ENCODE measurements at places on chromosomes 13 and 19.

- no peak for ATAC-seq
Measured at GRCh38 chr19:39183104-39183503, 13.7 kb upstream of the NCCRP1 start.

- peak; percentile 94 for ATAC-seq
Measured at GRCh38 chr19:41426952-41427646, at the start of gene B3GNT8. Gene B3GNT8 (minus strand): TSS chr19:41427374. CDS start chr19:41426778, 596 bp downstream.

DNA sequence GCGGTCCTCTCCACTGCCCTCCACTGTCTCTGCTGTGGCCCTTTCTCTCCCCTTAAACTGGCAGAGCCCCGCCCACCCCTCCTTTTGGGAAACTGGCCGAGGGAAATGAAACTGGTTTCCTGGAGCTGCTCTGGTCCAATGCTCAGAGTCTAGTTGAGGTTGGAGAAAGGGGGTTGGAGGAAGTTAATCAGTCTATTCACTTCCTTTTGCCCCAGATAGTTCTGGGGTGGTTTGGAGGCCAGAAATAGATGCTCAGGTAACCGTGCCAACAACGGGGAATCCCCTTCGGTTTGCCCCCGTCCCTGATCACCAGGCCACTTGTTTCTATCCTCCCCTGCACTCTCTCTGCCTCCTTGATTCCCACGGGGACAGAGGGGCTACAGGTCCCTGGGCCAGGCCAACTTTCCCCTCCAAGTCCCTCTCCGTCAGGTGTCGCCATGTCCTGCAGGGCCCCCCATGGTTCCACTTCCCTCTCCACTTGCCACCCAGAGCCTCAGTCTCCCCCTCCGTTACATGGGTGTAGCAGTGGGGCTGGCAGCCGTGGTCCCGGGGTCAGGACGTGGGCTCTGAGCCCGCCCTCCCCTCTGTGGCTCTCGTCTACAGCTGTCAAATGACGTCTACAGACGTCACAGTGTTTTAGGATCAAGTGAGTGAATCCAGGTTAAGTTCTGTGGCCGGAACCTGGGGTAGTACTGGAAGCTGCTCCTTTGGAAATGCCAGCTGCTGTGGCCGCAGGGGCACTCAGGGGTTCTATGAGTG lies at the start of gene IL4I1:
Gene IL4I1, minus strand, starts transcription at position 25 of the 759 bp plus-strand sequence. CDS start 727 bp downstream, outside the sequence.
- ATAC-seq, result peak; percentile 24

- peak; percentile 80 for ATAC-seq
Measured at GRCh38 chr13:67224148-67224846, 5.8 kb downstream of the PCDH9 start.

DNA sequence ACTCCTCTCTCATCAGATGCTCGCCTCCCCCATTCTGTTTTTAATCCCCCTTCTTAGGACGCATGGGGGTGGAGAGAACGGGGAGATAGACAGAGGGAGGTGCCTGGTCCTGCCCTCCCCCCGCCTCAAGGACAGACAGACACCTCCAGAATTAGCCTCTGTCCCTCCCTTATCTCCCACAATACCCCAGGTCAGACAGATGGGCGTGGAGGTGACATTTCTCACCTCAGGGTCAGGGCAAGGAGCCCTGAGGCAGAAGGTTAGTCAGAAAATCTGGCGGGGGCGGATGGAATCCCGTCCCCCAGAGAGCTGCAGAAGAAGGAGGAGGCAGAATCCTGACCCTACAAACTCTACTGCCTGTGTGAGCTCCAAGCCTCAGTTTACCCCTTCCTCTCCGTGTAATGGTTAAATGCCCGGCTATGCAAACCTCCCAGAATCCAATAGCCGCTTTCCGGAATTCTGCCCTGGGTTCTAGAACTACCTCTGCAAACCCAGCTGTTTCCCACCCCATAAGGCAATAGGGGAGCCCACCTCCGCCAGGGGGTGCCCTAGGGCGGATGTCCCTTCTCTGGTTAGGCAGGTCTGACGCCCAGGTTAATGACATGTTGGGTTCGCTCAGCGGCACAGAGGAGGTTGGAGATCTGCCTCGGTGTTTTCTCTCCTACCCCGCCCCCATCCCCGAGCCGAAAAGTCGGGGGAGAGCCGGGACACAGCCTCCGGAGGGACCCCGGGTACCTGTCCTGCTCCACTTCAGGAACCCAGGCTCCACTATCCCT lies 900 bp downstream of the PPP1R13L start:
- no peak for ATAC-seq

GRCh38 chr13:59531571-59532091 lies 632.1 kb downstream of the DIAPH3 start:
- peak; percentile 77 for ATAC-seq

- ATAC-seq, result no peak
Measured at GRCh38 chr13:22276616-22277015, 605.7 kb downstream of the FGF9 start.

DNA sequence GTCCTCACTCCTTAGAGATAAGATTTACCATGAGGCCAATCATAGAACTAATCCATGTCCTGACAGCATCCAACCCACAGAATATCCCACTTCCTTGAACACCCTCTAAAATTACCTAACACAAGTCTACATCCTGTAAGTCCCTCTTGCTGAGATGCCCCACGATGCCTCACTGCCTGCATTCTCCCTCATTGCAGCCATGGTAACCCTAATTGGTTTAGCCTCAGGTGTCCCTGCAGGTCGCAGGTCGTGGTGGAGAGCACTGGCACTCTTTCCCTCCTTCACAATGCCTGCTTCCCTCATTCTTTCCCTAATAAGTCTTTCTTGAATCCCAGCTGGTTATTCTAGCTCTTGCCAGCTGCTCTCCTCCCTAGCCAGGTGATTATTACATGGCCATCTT lies 35.3 kb upstream of the MYO16 start:
- no peak for ATAC-seq

GRCh38 chr19:18450931-18451836 lies 13.3 kb upstream of the ISYNA1 start:
- peak; percentile 87 for ATAC-seq

DNA sequence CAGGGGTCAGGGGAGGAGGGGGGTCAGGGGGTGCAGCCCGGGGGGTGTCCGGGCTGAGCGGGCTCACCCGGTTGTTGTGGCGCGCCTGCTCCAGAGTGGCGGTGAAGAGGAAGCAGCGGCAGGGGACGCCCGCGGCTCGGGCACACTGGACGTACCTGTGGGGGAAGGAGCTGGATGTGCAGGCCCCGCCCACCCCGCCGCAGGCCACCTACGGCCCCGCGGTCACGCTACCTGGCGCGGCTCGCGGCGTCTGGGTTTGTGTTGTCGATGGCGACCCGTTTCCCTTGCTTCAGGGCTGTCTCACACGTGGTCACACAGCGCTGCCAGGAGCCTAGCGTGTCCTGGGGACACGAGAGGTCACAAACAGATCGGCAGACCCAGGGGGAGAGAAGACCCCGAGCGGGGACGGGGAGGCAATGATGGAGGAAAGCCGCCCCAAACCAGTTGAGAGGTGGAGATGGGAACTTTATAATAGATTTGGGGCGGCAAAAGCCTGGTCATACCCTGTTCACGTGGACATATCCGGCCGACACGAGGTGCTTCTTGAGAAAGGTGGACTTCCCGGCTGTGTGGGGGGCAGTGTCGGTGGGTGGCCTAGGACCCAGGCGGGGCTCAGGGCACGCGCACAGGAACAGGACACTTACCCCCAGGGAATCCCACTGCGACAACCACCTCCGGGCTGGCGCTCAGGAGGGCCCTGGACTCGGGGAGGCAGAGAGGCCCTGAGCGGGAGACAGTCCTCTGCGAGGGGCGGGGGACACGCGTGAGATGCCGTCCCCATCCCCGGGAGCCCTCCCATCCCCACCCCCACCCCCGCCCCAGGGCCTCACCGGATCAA lies 5.6 kb downstream of the PNKP start:
- no peak for ATAC-seq

DNA sequence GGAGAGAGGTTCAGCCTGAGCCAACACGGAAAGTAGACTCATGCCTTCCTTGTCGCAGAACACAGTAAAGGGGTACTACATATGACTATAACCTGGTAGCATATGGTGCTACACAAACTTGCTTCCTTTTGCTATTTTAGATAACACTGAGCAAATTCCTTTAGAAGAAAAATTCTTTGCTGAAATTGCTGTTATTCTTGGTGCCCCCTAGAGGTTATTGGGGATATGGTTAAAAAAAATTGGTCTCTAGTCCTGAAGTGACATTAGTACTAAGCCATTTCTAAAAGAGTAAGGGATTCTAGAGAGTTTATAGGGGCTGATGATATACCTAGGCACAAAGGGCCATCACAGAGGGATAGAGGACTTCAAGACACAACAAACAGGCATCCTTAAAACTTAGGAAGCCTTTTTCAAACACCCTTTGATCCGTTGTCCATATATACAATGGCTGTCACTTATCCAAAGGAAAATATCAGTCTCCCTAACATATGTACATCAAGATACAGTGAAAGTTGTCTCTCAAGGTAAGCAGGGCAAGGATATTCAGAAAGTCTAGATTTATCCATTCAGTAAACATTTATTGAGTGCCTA lies 13.9 kb upstream of the HS6ST3 start:
- no peak for ATAC-seq

DNA sequence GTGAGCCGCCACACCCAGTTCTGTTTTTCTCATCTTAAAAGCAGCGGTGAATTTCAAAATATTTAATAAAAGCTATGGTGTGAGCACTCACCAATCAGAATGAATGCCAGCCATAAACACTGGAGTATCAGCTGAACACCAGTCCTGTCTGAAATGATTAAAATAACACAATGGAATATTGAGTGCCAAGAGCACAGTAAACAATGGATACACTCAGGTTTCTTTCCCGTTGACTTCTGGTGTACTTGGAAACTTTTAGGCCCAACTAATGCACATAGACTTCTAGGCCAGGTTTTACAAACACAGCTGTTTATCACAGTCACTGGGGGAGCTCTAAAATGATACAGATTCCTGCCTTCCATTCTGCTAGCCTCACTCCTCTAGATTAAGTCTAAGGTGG lies 68.3 kb downstream of the SLC6A16 start:
- ATAC-seq, result no peak

DNA sequence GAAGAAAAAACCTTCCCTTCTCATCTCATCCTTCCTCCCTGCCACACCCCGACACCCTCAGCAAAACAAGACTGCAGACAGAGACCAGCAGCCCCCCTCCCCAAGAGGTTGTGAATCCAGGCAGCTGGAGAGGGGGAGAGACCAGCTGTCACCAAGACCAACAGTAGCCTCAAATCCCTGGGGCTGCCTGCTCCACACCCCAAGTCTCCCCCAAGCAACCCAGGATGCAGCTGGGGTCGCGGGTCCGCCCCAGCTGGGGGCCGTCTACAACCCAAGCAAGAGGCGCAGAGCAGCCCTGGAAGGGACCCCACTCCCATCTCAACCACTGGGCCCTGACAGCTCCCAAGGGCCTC lies 7.1 kb downstream of the KLF16 start:
- no peak for ATAC-seq

GRCh38 chr19:58497634-58498170 lies 14.1 kb downstream of the SLC27A5 start:
- no peak for ATAC-seq

DNA sequence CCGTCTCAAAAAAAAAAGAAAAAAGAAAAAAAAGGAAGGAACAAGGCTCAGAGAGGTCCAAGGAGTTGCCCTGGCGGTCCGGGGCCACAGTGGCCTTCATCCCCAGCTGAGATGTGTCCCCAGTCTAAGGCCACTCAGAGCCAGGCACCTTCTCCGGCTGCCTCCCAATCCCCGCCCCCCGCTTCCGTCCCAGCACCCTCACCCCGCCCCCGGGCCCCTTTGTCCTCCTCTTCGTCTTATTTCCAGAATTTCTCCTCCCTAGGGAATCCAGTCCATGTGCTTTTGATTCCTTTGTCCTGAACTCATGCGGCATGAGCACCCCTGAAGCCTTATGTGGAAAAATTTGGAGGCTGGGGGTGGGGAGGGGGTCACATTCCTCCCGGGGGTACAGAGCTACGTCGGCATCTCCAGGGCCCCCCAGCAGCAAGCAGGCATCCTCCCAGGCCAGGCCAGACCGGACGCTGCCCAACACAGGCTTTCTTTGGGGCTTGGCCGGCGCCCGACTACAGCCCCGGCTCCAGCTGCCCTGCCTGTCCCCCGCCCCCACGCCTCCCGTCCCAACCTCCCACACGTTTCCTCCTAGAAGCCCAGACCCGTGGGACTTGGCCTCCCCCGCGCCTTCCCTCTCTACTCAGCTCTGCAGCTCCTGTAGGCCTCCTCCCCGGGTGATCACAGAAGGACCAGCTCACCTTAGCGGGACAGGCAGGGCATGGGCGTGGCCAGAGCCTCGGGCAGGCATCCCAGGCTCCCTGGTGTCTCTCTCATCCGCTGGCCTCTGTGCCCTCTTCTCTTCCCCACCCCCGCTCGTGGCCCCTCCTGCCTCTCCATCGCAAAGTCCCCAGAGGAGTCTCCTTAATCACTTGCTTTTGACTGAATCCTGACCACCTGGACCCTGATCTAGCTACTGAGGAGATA lies 17.8 kb upstream of the ADGRE5 start:
- ATAC-seq, result peak; percentile 74

GRCh38 chr13:101783554-101783953 lies 331.1 kb downstream of the ITGBL1 start:
- ATAC-seq, result no peak

- ATAC-seq, result no peak
Measured at GRCh38 chr19:42250666-42251531, 4.0 kb downstream of the ERF start.

DNA sequence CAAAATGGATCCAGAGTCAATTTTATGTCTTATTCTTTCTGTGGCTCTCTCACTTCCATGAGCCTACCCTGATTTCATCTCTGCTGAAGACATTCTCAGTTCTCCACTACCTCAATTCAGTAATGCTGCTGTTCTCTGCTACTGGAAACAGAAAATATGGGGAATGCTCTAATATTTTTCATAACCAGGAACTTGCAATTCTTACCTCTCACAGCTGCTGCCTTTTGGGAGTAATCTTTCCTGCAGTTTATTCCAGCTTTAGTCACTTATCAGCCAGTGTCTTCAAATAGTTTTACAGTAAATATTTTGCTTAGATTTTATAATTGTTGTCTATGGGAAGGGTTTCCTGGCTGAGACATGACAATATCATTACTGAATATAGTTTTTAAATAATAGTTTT lies 145.1 kb upstream of the UFM1 start:
- no peak for ATAC-seq

- peak; percentile 79 for ATAC-seq
Measured at GRCh38 chr19:49889687-49890348, 6.9 kb downstream of the IL4I1 start.

- ATAC-seq, result no peak
Measured at GRCh38 chr19:17975032-17975431, 8.1 kb downstream of the KCNN1 start.

DNA sequence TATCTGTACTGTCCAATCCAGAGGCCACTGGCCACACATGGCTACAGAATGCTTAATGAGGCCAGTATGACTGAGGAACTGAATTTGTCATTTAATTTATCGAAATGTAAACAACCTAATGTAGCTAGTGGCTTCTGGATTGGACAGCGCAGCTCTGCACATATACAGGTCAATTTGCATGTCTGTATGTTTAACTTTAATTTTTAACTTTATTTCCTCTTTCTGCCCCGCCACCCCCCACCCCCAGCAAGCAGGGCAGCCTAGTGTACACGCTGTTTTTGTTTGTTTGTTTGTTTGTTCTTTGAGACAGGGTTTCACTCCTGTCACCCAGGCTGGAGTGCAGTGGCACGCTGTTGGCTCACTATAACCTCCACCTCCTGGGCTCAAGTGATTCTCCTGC lies 15.5 kb downstream of the ZSWIM9 start:
- no peak for ATAC-seq

- no peak for ATAC-seq
Measured at GRCh38 chr13:46913757-46914156, 16.9 kb upstream of the HTR2A start.

GRCh38 chr19:14164724-14165493 lies 28.5 kb upstream of the ASF1B start:
- ATAC-seq, result no peak

GRCh38 chr13:26568132-26568815 lies 10.8 kb downstream of the WASF3 start:
- ATAC-seq, result no peak

Measured in gastroesophageal sphincter (tissue), 4 donors.